Spleen (tissue), 13 donors: ENCODE measurements at places on chromosomes 13 and 19. TPM values are rescaled to one million over a fixed set of nuclear protein-coding genes. Genes with fewer than 3 reads are reported as not detected.

DNA sequence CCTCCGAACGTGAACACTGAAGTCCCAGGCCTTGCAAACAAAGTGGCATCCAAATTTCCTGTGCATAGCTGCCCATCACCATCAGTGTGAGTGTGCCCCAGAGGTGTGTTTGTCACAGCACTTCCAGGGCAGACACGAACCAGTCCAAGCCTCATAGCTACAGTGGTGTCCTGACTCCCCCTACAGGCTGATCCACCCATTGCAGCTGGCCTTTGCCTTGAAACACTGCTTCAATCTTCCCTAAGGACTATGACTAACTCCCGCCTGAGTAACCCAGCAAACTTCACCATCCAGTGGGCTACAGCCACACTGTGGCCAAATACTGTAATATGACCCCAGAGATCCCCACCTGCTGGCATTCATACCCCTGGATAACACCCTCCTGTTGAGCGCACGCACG lies 3.9 kb downstream of the ZNF266 start:
- H3K27ac ChIP-seq = no peak overlapping the region
- H3K27me3 ChIP-seq = no peaks in the 10 kb centered on the region
- peaks cover 11% of the 10 kb centered on the region for H3K4me1 ChIP-seq
- peaks cover 76% of the 10 kb centered on the region for H3K36me3 ChIP-seq

DNA sequence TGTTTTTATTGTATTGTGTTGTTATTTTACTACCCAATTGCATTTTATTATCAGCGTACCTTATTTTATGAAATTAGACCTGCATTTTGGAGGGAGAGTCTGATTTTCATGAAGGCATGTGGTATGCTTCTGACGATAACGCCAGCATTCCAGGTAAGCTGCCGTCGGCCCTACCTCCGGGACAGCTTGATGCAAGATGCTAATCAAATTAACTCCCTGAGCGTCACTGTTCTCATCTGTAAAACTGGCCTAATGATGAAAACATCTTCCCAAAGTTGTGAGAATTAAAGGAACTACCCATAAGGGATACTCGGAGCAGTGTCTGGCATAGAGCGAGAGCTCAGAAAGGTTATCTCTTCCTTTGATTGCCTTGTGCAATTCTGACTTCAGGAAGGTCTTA lies 12.9 kb upstream of the LAIR2 start:
- H3K4me1 ChIP-seq = peaks cover 6% of the 10 kb centered on the region
- DNase-seq = no peak
- H3K4me3 ChIP-seq = no peak overlapping the region
- H3K27me3 ChIP-seq = peaks cover 39% of the 10 kb centered on the region
- H3K36me3 ChIP-seq = no peaks in the 10 kb centered on the region

DNA sequence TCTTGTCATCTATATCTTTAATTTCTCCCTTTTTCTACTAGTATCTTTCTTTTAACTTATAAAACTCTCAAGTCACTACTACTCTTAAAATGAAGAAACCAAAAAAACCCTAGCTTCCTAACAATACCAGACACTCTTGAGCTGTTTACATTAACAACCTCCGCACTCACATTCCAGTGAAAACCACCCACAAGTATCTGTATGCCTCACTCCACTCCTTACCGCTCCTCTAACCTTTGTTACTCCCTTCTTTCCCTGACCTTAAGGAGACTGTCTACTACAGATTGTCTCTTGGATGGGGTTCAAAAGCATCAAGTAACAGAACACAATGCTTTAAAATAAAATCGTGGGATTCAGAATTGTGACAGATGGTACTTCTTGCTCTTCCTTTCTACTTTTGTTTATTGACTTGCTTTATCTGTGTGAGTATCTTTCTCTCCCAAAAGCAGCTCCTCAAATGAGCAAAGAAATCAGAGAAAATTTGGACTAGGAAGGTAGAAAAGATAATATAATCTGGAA lies 110.0 kb upstream of the FBXL3 start:
- H3K27me3 ChIP-seq = no peaks in the 10 kb centered on the region
- H3K4me1 ChIP-seq = no peaks in the 10 kb centered on the region
- DNase-seq = no peak
- H3K4me3 ChIP-seq = no peak overlapping the region
- no peaks in the 10 kb centered on the region for H3K36me3 ChIP-seq

- H3K4me1 ChIP-seq = peaks cover 10% of the 10 kb centered on the region
- no peaks in the 10 kb centered on the region for H3K27me3 ChIP-seq
- DNase-seq = no peak
- H3K36me3 ChIP-seq = peaks cover 4% of the 10 kb centered on the region
- no peak overlapping the region for H3K4me3 ChIP-seq
Measured at GRCh38 chr13:20828539-20829364, 55.0 kb upstream of the EEF1AKMT1 start.

- H3K36me3 ChIP-seq = no peaks in the 10 kb centered on the region
- peaks cover 8% of the 10 kb centered on the region for H3K4me1 ChIP-seq
- DNase-seq = no peak
Measured at GRCh38 chr13:111119966-111120365, 4.9 kb downstream of the ARHGEF7 start.

Gene RFXAP
- polyA plus RNA-seq = 5.5 TPM

Gene ZNF154
- 4.3 TPM for polyA plus RNA-seq

Gene COL4A2
- polyA plus RNA-seq = 76.3 TPM

- no peaks in the 10 kb centered on the region for H3K27me3 ChIP-seq
- no peak overlapping the region for H3K4me3 ChIP-seq
- H3K36me3 ChIP-seq = peaks cover 57% of the 10 kb centered on the region
- H3K27ac ChIP-seq = no peak overlapping the region
- H3K4me1 ChIP-seq = no peaks in the 10 kb centered on the region
- DNase-seq = no peak
Measured at GRCh38 chr19:5914946-5915781, 1.1 kb downstream of the CAPS start.

GRCh38 chr13:93118081-93118615 lies 108.5 kb upstream of the GPC6 start:
- no peak for DNase-seq
- no peaks in the 10 kb centered on the region for H3K27me3 ChIP-seq
- no peak overlapping the region for H3K27ac ChIP-seq
- H3K36me3 ChIP-seq = no peaks in the 10 kb centered on the region
- H3K4me1 ChIP-seq = no peaks in the 10 kb centered on the region

Gene ADPRHL1
- polyA plus RNA-seq = 1.1 TPM

Gene RFPL4A
- not detected for polyA plus RNA-seq

DNA sequence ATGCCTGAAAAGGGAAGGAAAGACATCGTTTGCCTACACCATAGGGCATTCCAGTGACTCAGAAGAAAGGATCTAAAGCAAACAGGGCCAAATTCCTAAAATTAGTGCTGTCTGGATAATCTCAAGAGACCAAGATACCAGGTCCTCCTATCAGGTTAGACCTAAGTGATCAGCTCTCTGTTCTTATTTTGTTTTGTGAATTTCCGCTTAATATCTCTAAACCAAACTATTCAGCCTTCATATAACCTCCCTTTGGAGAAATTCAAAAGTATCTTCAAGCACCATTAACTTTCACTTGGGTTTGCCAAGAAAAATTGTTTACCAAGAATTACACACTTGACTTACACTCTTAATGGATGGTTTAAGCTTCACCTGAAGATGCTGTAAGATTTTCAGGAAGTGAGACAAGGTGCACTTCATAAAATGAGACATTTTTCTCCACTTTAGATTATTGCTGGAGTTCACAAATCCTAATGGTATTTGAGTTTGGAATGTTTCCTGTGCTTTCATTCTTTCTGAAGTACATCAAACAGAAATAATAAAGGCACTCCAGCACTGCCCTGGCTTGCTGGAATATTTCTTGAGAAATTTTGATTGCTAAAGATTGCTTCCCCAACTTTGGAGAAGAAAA lies 376.1 kb downstream of the LMO7 start:
- H3K4me1 ChIP-seq = no peaks in the 10 kb centered on the region
- H3K36me3 ChIP-seq = no peaks in the 10 kb centered on the region
- H3K4me3 ChIP-seq = no peak overlapping the region
- H3K27me3 ChIP-seq = no peaks in the 10 kb centered on the region
- no peak overlapping the region for H3K27ac ChIP-seq

- H3K27ac ChIP-seq = no peak overlapping the region
- H3K36me3 ChIP-seq = no peaks in the 10 kb centered on the region
- peaks cover 10% of the 10 kb centered on the region for H3K4me1 ChIP-seq
Measured at GRCh38 chr13:95641291-95642027, 3.0 kb downstream of the DZIP1 start.

- H3K27me3 ChIP-seq = no peaks in the 10 kb centered on the region
- no peaks in the 10 kb centered on the region for H3K36me3 ChIP-seq
- no peaks in the 10 kb centered on the region for H3K4me1 ChIP-seq
- no peak for DNase-seq
- H3K4me3 ChIP-seq = no peak overlapping the region
Measured at GRCh38 chr19:28334419-28334818, 878.5 kb downstream of the UQCRFS1 start.

GRCh38 chr19:39211731-39212374 lies 7.8 kb upstream of the SYCN start:
- H3K4me1 ChIP-seq = no peaks in the 10 kb centered on the region
- H3K27ac ChIP-seq = no peak overlapping the region
- no peaks in the 10 kb centered on the region for H3K36me3 ChIP-seq
- no peak overlapping the region for H3K4me3 ChIP-seq

- H3K4me3 ChIP-seq = no peak overlapping the region
- no peaks in the 10 kb centered on the region for H3K27me3 ChIP-seq
- H3K4me1 ChIP-seq = no peaks in the 10 kb centered on the region
- no peak for DNase-seq
Measured at GRCh38 chr19:21197590-21198295, 55.9 kb downstream of the ZNF431 start.

Gene LENG9
- 1.7 TPM for polyA plus RNA-seq

Gene HMGB1
- polyA plus RNA-seq = 528 TPM

DNA sequence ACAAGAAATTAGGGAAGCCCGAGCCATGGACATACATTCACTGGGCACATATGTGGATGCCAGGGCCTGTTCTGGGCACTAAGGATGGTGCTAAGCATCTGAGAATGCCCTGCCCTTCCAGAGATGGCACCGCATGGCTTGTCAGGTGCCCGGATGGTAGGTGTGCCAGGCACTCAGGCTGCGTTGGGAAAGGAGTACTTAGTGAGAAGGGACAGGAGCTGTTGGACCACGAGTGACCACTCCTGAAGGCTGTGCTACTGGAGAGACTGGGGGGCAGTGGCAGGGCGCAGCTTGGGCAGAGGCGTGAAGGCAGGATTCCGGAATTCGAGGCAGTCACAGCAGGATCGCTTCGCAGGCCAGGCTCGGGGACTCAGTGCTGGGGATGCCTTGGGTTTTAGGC lies 38.0 kb upstream of the EHD2 start:
- no peaks in the 10 kb centered on the region for H3K4me1 ChIP-seq
- H3K36me3 ChIP-seq = peaks cover 54% of the 10 kb centered on the region
- no peak overlapping the region for H3K4me3 ChIP-seq
- no peaks in the 10 kb centered on the region for H3K27me3 ChIP-seq

- DNase-seq = no peak
- peaks cover 9% of the 10 kb centered on the region for H3K4me1 ChIP-seq
- no peak overlapping the region for H3K4me3 ChIP-seq
- no peaks in the 10 kb centered on the region for H3K27me3 ChIP-seq
- no peak overlapping the region for H3K27ac ChIP-seq
- H3K36me3 ChIP-seq = no peaks in the 10 kb centered on the region
Measured at GRCh38 chr19:38512277-38512676, 78.8 kb downstream of the RYR1 start.

Gene NAPSA
- polyA plus RNA-seq = 5.0 TPM

DNA sequence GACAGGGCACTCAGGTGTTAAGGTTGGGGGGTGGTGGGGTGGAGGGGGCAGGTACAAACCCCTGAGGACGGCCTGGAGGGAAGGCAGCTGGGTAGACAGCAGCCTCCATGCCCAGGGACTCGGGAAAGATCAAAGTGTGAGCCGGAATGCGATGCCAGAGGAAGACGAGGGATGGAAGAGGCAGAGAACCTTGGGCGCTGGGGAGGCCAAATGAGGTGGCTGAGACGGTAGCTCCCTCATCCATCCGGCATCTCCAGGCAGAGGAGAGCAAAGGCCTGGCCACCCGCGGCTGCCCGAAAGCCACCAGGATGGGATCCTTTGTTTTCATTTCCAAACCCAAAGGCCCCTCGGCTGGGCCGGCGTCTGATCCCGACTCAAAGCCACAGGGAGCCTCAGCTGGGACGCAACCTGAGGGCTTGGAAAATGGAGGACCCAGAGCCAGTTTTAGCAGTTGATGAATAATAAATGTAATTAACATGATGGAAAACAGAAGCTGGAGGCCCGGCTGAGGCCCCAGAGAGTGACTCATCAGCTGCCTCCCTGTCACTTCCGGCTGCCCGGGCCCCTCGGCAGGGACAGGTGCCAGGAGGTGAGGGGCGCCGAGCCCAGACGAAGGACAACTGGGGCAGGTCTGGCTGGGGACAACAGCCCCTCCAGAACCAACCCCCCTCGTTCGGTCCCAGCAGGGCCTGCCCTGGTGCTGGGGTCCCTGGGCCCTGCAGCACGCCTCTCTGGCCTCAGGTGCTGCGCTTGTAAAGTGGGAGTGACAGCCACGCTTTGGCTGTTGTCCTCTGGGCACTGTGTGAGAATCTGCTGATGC lies 61.6 kb downstream of the CEBPG start:
- H3K27ac ChIP-seq = no peak overlapping the region
- DNase-seq = peak; percentile 57
- H3K36me3 ChIP-seq = no peaks in the 10 kb centered on the region
- H3K27me3 ChIP-seq = no peaks in the 10 kb centered on the region
- H3K4me1 ChIP-seq = no peaks in the 10 kb centered on the region
- no peak overlapping the region for H3K4me3 ChIP-seq

Gene APOE
- polyA plus RNA-seq = 198 TPM

- H3K36me3 ChIP-seq = peaks cover 55% of the 10 kb centered on the region
- peaks cover 91% of the 10 kb centered on the region for H3K4me1 ChIP-seq
- peak overlapping the region; percentile 53 for H3K27ac ChIP-seq
- no peak overlapping the region for H3K4me3 ChIP-seq
Measured at GRCh38 chr19:16117594-16118033, 5.9 kb downstream of the RAB8A start.

GRCh38 chr13:30464496-30465342 lies 1.0 kb downstream of the HMGB1 start:
- H3K4me3 ChIP-seq = peak overlapping the region; percentile 83
- no peaks in the 10 kb centered on the region for H3K36me3 ChIP-seq
- peaks cover 39% of the 10 kb centered on the region for H3K4me1 ChIP-seq
- DNase-seq = peak; percentile 94
- no peaks in the 10 kb centered on the region for H3K27me3 ChIP-seq

DNA sequence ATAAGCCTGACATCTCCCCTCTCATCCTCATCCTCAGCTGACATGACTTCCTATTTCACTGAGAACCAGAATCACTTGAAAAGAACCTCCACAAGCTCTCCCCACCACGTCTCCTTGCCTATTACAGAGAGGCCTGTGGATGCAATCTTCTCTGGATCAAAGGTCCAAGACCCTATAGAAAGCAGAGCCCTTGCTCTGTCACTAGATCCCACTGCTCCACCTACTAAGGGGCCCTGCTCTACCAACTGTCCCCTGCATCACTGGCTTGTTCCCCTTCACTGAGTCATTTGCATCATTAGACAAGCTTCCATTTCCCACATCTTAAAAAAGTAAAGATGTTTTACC lies 40.8 kb downstream of the RCBTB2 start:
- peak overlapping the region; percentile 30 for H3K27ac ChIP-seq
- no peaks in the 10 kb centered on the region for H3K36me3 ChIP-seq
- DNase-seq = no peak
- H3K4me1 ChIP-seq = peaks cover 78% of the 10 kb centered on the region
- H3K27me3 ChIP-seq = no peaks in the 10 kb centered on the region

GRCh38 chr13:112510002-112510780 lies 77.8 kb downstream of the TUBGCP3 start:
- H3K36me3 ChIP-seq = peaks cover 100% of the 10 kb centered on the region
- H3K27ac ChIP-seq = no peak overlapping the region
- DNase-seq = no peak
- H3K4me3 ChIP-seq = no peak overlapping the region
- no peaks in the 10 kb centered on the region for H3K27me3 ChIP-seq
- H3K4me1 ChIP-seq = no peaks in the 10 kb centered on the region
